ENCODE measurements at places on chromosomes 7 and 10.
A peak's percentile ranks its signal among the peaks of the same experiment; 100 is the strongest.

- peak; percentile 84 for DNase-seq
These were observed 3.1 kb upstream of the CUX1 start for GRCh38 chr7:101814081-101814990.

GRCh38 chr10:109976681-109977080 lies 31.1 kb upstream of the ADD3 start:
- peak; percentile 39 for DNase-seq

DNA sequence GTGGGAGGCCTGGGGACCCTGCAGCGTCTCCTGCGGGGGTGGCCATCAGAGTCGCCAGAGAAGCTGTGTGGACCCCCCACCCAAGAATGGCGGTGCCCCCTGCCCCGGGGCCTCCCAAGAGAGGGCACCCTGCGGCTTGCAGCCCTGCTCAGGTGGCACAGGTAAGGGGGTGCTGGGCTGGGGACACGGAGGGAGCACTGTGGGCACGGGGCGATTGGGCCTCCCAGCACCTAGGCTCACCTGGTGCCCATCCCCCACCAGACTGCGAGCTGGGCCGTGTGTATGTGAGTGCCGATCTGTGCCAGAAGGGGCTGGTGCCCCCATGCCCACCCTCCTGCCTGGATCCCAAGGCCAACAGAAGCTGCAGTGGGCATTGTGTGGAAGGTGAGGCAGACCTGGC lies 29.6 kb upstream of the ZNF467 start:
- DNase-seq: no peak

- DNase-seq: no peak
These were observed 106.2 kb downstream of the PHF14 start for GRCh38 chr7:11079907-11080306.
